GM10248 (cell line): ENCODE measurements at places on chromosomes 13 and 19.
A peak's percentile ranks its signal among the peaks of the same experiment; 100 is the strongest.

DNA sequence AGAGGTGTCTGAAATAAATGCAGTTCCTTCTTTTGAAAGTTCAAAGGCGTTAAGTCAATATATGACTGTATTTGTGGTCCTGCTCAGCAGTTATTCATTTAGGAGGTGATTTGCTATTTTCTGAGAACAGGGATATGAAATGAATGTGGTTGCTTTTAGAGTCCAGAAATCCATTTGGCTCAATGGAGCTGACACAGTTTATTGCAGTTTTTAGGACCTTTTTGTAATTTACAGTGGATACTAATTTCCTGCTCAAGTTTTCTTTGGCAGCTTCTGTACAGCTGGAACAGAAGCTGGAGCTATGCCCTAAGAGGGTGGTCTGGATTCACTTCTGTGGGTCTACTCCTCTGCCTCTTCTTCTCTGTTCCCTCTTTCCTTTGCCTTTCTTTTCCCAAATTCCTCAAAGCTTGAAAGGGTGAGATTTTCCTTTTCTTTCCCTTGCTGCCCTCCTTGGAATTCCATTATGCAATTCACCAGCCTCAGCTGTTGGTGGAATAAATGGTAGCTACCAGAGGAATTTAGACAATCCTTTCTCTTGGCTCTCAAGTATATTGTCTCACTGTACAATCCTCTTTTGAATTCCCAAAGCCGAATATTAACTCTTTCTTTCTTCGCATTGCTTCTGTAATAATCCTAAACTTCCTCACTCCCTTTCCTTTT lies 39.9 kb downstream of the ITGBL1 start:
- no peak for DNase-seq

DNA sequence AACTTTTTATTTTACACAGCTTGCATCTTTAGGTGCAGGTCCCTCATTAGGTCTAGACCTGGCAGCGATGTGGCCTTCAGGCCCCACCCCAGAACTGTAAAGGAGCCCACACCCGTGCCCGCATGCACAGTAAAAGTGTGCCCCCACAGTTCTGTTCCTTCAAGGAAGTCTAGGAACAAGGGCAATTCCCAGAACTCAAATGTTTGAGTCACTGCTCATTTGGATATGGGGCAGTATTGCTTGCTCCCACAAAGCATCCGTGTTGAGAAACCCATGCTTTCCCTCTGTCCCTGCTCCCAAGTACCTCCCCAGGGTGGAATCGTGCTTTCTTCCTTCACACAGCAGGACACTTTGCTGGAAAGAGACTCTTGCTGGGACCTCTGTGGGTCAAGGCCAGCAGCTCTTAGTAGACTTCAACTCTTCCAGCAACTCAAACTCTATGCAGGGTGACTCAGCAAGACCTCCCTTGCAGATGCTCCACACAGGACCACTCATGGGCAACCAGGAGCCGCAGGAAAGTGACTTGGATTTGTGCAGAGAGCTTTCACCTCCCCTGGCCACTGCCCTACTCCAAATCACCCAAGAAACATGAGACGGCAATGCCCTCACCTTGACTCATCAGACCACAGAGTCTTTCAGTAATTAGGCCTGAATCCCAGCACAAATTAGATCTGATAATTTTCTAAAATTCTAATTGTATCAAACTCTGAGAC lies 12.3 kb downstream of the SLC7A1 start:
- no peak for DNase-seq

GRCh38 chr19:49710372-49710951 lies 19.5 kb downstream of the CPT1C start:
- DNase-seq: peak; percentile 4

GRCh38 chr13:47310401-47310800 lies 413.5 kb upstream of the HTR2A start:
- no peak for DNase-seq

DNA sequence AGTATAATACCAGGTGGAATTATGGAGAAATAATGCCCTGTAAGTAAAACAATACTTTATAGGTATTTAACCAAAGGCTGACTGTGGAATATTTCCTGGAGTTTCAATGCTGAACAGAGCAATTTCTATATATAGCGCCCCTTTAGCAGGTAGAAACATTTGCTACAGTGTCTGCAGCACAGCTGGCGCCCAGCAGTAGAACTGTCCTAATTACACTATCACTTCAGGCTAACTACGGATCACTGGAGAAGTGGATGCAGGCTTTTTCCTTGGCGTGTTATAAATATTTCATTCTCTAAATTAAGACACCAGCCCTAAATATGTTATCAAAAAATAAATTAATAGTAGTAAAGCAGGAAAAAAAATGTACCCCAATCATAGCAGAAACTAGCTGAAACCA lies 3.1 kb downstream of the SHISA2 start:
- DNase-seq: no peak

DNA sequence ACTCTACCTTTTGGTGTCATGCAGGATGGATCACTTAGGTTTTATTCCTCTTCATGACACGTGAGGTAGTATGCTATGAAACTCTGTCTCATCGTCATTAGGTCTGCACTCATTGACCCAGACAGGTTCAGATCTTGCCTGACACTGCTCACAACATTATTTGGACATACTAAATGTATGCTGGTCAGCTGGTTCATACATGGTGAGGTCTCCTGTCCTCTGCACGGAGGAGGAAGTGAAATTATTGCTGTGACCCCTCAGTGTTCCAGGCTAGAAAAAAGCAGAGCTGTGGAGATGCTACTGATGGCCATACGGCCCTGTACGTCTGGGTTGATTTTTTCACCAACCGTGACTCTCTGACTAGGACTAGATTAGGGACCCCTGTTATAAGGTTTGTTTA lies 35.8 kb downstream of the LATS2 start:
- no peak for DNase-seq

- DNase-seq: peak; percentile 81
Observed at GRCh38 chr19:6736169-6736916, 1.0 kb downstream of the GPR108 start.

GRCh38 chr13:67238277-67238859 lies 8.2 kb upstream of the PCDH9 start:
- DNase-seq: peak; percentile 23

DNA sequence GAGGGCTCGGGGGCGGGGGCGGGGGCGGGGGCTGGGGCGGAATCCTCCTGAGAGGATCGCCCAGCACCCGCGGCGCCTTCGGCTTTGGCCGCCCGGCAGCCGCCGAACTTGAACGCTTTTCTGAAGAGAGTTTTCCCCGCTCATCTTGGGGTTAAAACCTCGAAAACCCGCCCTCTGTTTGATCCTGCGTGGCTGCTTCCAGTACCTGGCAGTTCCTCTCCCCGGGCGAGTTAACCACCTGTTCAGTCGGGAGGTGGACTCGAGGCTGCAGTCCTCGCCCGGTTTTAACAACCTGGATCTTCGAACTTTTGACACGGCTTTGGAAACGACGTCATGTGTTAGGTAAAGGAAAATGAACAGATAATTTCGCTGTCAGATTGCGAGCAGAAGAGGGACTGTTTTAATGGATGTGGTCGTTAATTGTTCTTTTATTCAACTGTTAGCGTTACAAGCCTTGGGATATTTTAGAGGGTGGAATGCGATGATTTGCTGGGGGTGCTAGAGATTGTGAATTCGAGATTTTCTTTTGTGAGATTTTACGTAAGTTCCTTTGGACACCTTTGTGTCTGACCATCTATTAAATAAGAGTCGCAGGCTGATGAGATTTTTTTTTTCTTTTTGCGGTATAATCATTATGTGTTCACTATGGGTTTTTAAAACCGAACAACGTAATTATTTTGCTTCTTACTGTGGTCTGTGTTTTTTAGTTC lies 1.0 kb downstream of the FNDC3A start:
- DNase-seq: no peak

DNA sequence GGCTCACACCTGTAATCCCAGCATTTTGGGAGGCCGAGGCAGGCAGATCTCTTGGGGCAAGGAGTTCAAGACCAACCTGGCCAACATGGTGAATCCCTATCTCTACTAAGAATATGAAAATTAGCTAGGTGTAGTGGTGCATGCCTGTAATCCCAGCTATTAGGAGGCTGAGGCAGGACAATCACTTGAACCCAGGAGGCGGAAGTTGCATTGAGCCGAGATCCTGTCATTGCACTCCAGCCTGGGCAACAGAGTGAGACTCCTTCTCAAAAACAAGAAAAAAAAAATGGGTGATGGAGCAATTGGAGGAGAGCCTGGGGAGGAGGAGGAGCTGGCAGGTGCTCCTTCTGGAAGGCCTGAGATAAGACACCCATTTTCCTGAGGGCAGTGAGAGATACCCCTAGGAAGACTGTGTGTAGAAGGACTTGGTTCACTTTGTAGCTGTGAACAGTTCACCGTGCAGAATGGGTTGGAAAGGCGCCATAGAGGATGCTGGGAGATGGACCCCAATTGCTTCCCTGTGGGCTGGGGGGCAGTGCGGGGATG lies 8.7 kb upstream of the CARM1 start:
- DNase-seq: no peak

DNA sequence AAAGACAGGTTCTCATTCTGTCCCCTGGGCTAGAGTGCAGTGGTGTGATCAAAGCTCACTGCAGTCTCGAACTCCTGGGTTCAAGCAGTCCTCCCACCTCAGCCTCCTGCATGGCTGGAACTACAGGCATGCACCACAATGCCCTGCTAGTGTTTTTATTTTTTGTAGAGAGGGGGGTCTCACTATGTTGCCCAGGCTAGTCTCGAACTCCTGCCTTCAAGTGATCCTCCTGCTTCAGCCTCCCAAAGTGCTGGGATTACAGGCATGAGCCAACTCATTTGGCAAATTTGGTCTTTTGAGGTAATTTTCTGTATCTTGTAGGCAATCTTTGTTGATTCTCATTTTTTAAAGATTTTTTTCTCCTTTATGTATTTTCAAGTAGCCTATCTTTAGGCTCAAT lies 205.7 kb downstream of the ZIC5 start:
- no peak for DNase-seq

DNA sequence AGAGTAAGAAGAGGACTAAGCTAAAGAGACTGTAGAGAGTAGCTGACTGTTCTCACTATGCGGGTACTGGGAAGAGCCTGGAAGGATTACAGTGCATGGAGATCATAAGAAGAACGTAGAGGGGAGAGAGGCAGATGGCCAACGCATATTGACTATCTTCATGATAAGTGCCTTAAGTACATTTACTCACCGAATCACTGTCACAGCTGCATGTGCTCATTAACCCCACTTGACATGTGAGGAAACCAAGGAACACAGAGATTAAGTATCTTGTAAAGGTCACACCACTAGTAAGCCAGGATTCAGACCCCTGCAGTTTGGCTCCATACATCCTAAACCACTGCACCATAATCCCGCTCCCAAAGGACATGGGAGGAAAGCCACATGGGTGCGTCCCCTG lies 34.1 kb downstream of the SMAD9 start:
- DNase-seq: no peak

GRCh38 chr13:93767917-93768409 lies 541.4 kb downstream of the GPC6 start:
- no peak for DNase-seq

- DNase-seq: no peak
Observed at GRCh38 chr19:13920940-13921747, 15.1 kb downstream of the CC2D1A start.

- peak; percentile 82 for DNase-seq
Observed at GRCh38 chr19:35352448-35353304, 5.0 kb downstream of the FFAR1 start.

- no peak for DNase-seq
Observed at GRCh38 chr19:41430922-41431321, 3.7 kb upstream of the B3GNT8 start.

- no peak for DNase-seq
Observed at GRCh38 chr19:48591021-48591420, 15.5 kb upstream of the SPACA4 start.

- DNase-seq: no peak
Observed at GRCh38 chr13:73220966-73221720, 162.3 kb downstream of the KLF5 start.

DNA sequence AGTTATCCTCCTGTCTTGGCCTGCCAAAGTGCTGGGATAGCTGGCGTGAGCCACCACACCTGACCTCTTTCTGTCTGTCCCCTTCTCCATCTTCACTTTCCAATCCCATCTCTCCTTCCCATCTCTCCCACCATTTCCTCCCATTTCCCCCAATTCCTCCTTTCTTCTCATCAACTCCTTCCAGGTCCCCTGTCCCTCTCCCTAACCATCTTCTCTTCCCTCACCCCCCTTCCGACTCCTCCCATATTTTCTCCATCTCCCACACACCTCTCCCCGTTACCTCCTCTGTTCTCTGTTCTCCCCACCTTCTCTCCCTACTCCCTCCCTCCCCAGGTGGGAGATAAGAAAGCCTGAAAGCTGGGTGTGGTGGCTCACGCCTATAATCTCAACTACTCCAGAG lies 40.6 kb downstream of the KEAP1 start:
- no peak for DNase-seq

DNA sequence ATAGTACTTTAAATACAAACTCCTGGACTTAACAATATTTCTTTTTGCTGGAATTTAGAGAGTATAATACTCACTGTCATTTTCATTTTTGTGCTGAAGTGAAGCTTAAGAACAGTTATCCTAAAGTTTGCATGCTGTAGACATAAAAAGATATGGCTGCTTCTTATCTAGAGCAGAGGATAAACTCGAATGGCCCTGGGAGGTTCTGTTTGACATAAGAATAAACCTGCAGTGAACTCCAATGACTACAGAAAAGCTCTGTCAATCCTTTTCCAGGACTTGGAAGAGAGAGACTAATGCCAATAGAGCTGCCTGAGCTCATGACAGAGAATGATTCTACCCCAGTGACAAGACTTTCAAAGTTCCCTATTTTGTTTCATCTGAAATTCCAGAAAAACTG lies 1017.8 kb upstream of the MIR17HG start:
- DNase-seq: no peak

DNA sequence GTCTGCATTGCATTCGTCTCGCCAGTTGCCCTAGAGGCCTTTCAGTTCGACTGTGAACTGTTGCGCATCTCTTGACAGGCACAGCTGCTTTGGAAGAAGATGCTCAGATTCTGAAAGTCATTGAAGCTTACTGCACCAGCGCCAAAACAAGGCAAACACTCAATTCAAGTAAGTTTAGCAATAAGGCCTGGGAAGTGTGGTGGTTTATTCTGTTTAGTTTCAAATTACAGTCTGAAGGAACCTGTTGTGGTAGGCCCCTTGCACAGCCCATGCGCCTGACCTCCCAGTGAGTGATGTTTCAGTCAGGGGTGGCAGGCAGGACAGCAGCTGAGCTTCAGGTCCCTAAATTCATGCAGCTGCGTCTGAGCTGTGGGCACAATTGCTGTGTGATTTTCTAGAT lies 32.2 kb upstream of the TEX29 start:
- DNase-seq: no peak

DNA sequence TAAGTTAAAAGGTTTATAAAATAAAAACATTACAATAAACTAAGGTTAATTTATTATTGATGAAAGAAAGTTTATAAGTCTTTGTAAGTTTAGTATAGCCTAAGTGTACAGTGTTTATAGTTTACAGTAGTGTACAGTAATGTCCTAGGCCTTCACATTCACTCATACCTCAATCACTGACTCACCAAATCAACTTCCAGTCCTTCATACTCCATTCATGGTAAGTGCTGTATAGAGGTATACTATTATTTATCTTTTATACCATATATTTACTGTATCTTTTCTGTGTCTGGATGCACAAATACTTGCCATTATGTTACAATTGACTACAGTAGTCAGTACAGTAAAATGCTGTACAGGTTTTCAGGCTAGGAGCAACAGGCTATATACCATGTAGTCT lies 490.0 kb downstream of the GPC6 start:
- DNase-seq: no peak
